ENCODE measurements at places on chromosomes 3 and 15.
A peak's percentile ranks its signal among the peaks of the same experiment; 100 is the strongest.

DNA sequence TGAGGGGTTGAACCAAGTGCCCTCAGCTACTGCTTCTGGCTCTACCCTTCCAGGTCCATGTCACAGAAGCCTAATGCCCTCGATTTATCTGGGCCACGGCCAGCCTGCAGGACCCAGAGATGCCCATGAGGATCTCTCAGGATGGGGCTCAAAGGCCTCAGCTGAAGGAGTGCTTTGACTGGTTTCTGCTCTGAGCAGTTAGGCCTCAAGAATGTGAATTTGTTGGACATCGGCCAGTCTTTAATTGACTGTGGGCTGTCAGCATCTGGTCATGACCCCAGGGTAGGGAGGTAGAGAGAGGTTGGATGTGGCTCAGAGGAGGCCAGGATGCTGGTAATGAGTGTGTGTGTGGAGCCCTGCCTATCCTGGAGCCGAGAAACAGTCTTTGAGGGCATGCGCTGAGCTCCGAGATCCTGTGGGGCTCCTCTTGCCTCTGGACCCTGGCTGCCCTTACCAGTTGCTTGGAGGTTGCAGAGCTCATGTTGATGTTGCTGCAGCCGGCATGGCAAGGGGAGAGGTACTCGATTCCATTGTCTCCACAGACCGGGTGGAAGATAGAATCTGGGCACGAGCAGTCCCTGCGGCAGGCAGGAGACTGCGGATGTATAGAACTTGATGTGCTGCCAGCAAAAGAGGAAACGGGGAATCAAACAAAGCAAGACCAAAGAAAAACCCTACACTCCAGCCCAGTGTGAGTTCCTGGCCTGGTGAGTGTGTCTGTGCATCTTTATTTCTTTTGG lies 49.1 kb upstream of the RAB6B start:
- peak; percentile 95 for DNase-seq

GRCh38 chr3:89584398-89584797 lies 477.0 kb downstream of the EPHA3 start:
- peak; percentile 60 for DNase-seq

- DNase-seq: peak; percentile 99
Measured at GRCh38 chr3:179801263-179801662, 148.4 kb downstream of the USP13 start.

DNA sequence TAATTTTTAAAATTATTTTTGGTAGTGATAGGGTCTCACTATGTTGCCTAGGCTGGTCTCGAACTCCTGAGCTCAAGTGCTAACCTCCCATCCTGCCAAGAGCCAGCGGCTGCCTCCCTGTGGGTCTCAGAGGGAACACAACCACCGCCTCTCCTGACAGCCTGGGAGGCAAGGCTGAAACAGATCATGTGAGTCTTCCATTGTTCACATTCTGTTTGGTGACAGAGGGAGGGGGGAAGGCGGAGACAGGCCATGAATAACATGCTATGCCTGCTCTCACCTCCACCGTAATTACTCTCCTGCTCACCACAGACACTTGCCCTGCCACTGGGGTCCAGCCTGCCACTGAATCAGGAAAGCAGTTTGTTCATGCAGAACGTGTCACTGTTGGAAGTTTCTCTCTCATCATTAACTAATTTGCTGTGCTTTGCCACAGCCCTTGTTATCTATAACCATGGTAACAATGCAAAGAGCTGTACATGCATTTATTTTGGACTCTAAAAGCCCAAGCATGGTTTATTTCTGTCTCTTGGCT lies 78.4 kb upstream of the RASGRF1 start:
- DNase-seq: peak; percentile 3

DNA sequence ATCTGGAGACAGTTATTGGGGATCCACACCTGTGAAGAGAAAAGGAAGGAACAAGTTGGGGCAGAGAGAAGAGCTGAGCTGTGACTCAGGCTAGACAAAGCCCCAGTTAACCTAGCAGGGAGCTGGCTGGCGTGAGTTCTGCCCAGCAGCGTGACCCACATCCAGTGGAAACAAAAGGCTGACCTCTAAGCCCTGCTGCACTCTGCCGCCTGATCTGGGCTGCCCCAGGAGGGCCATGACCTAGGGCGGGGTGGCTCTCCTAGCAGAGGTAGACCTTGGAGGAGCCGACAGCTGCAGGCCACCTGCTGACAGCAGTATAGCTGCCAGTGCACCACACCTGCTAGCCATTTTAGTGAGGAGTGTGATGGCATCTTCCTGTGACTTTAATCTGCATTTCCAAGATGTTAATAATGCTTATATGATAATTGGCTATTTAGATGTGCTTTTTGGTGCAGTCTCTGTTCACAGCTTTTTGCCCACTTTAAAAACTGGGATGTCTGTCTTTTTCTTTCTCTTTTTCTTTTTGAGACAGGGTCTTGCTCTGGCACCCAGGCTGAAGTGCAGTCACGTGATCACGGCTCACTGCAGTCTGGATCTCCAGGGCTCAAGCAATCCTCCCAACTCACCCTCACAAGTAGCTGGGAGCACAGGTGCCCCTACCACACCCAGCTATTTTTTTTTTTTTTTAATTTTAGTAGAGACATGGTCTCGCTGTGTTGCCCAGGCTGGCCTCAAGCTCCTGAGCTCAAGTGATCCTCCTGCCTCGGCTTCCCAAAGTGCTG lies 78.1 kb downstream of the LSM3 start:
- DNase-seq: no peak
